H1 (cell line): ENCODE measurements at places on chromosomes 7 and 10. TPM values are rescaled to one million over a fixed set of nuclear protein-coding genes. Genes with fewer than 3 reads are reported as not detected.
A peak's percentile ranks its signal among the peaks of the same experiment; 100 is the strongest.

The CCDC7 gene
- total RNA-seq: 0.46 and 0.74 TPM in 2 replicates

The OR2A7 gene
- 1.6 and 1.9 TPM in 2 replicates for total RNA-seq

DNA sequence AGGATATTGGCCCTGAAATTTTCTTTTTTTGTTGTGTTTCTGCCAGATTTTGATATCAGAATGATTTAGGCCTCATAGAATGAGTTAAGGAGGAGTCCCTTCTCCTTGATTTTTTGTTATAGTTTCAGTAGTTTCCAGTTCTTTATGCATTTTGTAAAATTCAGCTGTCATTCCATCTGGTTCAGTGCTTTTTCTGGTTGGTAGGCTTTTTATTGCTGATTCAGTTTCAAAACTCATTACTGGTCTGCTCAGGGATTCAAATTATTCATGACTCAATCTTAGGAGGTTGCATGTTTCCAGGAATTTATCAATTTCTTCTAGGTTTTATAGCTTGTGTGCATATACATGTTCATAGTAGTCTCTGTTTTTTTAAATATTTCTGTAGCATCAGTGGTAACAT lies 10.1 kb upstream of the TMEM196 start:
- no peaks in the 10 kb centered on the region for H3K4me1 ChIP-seq
- H3K27ac ChIP-seq: no peak overlapping the region
- H3K4me3 ChIP-seq: no peak overlapping the region
- H3K36me3 ChIP-seq: no peaks in the 10 kb centered on the region

GRCh38 chr10:133087045-133087678 lies 562 bp upstream of the ADGRA1 start:
- no peak overlapping the region for H3K27ac ChIP-seq
- peaks cover 41% of the 10 kb centered on the region for H3K27me3 ChIP-seq
- DNase-seq: no peak
- no peaks in the 10 kb centered on the region; the same call in 1 of the 2 replicates for H3K4me1 ChIP-seq
- H3K36me3 ChIP-seq: no peaks in the 10 kb centered on the region

The WNT2 gene
- not detected in 2 replicates for total RNA-seq

- no peak for DNase-seq
- no peaks in the 10 kb centered on the region for H3K27me3 ChIP-seq
Observed at GRCh38 chr7:96508371-96508770, 186.5 kb upstream of the SLC25A13 start.

The FOXI2 gene
- total RNA-seq: 1.0 and 1.4 TPM in 2 replicates

The UCMA gene
- total RNA-seq: 4.1 and 4.6 TPM in 2 replicates

DNA sequence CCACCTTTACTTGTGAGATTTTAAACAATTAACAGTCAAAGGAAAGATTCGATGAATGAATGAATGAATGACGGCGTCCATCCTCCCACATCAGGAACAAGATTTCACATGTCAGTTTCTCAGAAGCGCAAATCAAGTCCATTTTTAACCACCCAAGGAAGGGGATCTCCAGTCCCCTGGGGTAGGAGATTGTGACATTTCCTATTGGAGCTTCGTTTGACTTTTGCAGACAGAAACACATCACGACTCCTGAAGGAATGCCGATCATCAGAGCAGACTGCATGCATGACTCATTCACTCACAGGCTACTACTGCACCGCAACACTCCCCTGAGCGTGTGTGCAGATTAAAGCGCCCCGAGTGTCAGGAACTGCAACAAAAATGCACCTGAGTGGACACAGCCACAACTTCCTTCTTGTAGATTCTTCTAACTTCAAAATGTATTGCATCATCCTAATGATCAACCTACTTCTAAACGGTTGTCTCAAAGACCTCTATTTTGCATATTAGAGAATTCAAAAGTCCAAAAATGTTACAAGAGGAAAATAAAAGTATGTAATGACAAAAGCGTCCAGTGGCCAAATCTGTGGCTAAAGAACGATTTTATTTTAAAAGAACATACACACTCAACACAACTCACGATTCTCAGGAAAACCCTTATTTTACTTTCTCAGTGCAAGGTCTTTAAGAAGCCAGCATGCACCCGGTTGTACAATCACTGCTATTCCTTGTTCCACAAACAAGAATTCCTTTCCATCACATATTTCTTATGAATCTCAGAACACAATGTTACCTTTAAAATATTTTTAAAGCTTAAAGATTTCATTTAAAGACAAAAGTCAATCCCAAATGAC lies 172.6 kb downstream of the FAM107B start:
- no peak for DNase-seq
- no peak overlapping the region for H3K4me3 ChIP-seq
- peaks cover 3% of the 10 kb centered on the region for H3K4me1 ChIP-seq
- no peaks in the 10 kb centered on the region for H3K36me3 ChIP-seq
- no peak overlapping the region for H3K27ac ChIP-seq
- peaks cover 7% of the 10 kb centered on the region; the same call in 1 of the 2 replicates for H3K27me3 ChIP-seq

GRCh38 chr7:2093843-2094220 lies 138.9 kb downstream of the MAD1L1 start:
- DNase-seq: no peak
- H3K27ac ChIP-seq: no peak overlapping the region
- H3K4me1 ChIP-seq: no peaks in the 10 kb centered on the region
- no peaks in the 10 kb centered on the region for H3K36me3 ChIP-seq
- no peak overlapping the region for H3K4me3 ChIP-seq

DNA sequence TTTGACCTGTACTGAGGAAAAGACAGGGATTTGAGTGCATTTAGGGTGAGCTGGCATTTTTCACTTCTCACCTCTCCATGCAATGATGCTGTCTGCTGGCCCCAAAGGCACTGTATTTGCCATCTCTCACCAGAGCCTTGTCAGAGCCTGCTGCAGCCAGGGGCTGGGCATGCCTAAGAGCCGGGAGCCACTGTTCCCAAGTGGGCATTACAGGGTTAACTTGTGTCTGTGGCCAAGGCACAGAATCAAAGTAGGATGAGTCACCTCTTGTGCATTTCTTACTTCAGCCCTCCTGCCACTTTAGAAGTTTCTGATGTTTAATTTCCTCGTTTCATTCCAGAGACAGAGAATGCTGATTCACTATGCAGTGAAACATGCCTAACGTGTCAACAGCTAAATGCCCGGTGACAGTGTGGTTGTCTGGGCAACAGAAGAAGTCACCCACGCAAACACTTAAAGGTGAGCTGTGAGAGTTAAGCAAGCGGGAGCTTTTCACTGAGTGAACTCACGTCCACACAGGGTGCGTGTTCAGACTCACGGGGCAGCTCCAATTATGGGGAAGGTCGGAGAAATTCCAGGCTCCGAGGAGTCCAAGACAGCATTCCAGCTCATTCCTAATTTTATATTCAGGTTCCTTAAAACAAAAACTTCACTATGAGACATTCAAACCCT lies 57.1 kb upstream of the IGFBP3 start:
- no peak overlapping the region for H3K27ac ChIP-seq
- H3K27me3 ChIP-seq: no peaks in the 10 kb centered on the region
- no peaks in the 10 kb centered on the region; the same call in 1 of the 2 replicates for H3K4me1 ChIP-seq
- DNase-seq: peak; percentile 41
- H3K4me3 ChIP-seq: no peak overlapping the region
- no peaks in the 10 kb centered on the region for H3K36me3 ChIP-seq

DNA sequence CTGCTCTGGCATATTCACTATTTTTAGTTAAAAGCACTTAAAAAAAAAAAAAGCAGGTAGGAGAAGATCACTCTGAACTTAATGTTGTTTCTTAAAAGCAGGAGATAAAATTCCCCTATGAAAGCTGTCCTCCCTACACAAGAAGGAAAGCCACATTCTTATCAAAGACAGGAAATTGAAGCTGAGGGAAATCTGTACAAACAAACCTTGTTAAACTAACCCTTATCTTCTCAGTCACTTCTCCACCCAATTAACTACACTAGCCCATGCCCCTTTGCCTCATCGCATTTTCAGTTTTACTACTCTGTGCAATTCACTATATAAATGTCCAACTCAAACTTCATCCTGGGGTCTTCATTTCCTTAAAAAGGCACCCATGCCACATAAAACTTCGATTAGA lies 2.7 kb upstream of the CDCA7L start:
- no peak overlapping the region for H3K27ac ChIP-seq
- peaks cover 6% of the 10 kb centered on the region; the same call in 1 of the 2 replicates for H3K4me1 ChIP-seq
- H3K27me3 ChIP-seq: no peaks in the 10 kb centered on the region
- DNase-seq: no peak

The EGR2 gene
- total RNA-seq: 2.1 and 3.0 TPM in 2 replicates

The PDK4 gene
- total RNA-seq: 0.23 and 0.26 TPM in 2 replicates

GRCh38 chr7:26500749-26501352 lies 209.2 kb downstream of the SNX10 start:
- H3K27me3 ChIP-seq: no peaks in the 10 kb centered on the region
- H3K4me1 ChIP-seq: no peaks in the 10 kb centered on the region
- H3K36me3 ChIP-seq: no peaks in the 10 kb centered on the region
- no peak for DNase-seq
- H3K4me3 ChIP-seq: no peak overlapping the region
